Aorta (tissue), 5 donors: ENCODE measurements at places on chromosomes 6 and 20. TPM values are rescaled to one million over a fixed set of nuclear protein-coding genes. Genes with fewer than 3 reads are reported as not detected.

DNA sequence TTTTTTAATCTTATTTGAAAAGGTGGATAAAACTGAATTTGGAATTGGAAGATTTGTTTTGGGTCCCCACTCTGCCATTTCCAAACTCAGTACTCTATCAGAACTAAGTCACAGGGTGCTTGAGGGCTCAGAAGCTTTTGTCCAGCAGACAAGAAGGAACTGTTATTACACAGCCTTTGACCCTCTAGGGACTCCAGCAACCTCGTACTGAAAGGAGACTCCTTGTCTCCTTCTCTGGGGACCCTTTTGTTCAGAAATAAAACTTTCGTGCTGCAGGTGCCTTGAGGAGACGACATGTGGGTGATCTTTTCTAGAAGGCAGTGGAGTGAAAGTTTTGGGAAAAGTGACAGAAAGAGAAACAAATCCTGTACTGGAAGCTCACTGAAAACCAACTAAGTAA, 7.4 kb upstream of the POLR1H start:
- no peak for DNase-seq

DNA sequence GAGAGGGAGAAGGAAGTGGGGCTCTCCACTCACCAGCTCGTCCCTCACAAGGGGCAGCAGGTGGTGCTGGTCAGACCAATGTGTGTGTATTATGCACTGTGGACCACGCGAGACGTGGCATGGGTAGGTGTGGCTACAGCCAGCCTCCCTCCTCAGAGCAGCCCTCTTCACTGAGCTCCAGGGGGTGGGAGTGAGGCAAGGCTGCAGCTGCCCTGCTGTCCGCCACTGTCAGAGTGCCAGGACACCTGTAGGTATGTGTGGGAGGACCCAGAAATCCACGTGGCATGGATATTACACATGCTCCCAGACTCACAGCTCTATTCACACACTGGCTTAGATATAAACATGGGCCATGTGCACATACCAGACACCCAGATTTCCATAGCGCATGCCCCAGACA, 90.3 kb downstream of the VEGFA start:
- DNase-seq = no peak

- no peak for DNase-seq
Measured at GRCh38 chr6:131765081-131765803, 42.6 kb upstream of the ENPP1 start.

Gene PTK6
- 0.30 TPM for total RNA-seq

Gene CYP21A2
- 2.3 TPM for total RNA-seq

Gene FOXS1
- total RNA-seq = 20.2 TPM

- no peak for DNase-seq
Measured at GRCh38 chr6:33508935-33509926, 54.9 kb downstream of the ZBTB9 start.

DNA sequence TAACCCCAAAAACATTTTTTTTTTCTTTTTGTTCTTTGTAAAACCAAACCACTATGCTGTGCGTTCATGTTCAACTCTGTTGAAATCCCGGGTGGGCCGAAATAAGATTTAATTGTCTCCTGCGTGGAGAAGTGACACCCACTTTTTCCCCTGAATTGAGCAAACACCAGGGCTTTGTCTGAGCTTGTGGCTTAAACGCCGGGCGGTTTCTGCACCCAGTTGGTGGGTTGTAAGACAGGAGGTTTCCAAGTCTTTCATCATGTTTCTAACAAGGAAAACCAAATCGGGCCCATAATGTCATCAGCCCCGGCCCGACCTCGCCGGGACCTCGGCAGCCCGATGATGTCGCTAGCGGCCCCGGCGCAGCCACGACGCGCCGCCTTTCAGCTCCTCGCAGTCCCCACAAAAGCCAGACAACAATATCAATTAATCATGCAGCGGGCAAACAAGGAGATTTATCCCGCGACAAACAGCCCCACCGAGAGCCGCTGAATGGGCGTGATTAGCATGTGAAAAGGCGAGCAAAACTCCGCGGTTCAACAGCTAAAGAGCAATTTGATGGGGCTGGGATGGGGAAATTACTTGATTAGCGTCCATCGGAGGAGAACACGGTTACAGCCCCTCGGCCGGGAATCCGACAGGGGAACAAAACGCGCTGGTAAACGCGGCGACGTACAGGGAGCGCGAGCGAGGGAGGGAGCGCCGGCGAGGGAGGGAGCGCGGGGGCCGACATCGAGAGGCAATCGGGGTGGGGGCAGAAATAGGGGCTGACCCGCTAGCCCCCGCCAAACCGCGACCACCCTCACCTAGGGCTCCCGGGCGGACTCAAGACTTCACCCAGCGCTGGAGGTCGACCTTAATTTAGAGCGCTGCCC, 5.3 kb downstream of the LINC00237 start:
- no peak for DNase-seq

DNA sequence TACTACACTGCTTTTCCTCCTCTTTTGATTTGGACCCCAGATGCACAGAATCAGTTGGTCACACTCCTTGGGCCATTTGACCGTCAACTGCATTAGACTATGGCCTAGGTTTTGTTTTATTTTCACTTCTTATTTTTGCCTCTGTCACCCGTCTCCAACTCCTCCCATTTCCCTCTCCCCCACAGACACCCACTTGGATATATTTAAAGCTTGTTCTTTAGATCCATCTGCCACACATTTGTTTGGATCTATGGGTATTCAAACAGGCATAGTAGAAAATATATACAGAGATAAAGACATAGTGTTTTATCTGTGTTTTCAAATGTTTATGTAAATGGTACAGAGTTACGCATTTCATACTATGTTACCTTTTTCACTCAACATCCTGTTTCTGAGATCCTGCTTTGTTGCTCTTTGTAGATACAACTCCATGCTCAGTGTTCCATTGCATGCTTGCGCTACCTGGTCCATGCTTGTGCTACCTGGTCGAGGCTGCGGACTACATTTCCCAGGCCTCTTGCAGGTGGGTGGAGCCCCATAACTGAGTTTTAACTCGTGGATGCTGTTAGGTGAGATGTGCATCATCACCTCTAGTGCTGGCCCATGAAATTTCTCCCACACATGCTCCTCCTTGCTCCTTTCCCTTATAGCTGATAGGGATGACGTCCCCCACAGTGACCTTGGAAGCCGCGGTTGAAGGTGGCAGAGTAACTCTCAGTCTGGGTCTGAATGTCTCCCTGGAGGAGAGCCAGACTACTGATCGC, 11.5 kb upstream of the PREX1 start:
- no peak for DNase-seq

Gene CUL7
- total RNA-seq = 17.5 TPM

DNA sequence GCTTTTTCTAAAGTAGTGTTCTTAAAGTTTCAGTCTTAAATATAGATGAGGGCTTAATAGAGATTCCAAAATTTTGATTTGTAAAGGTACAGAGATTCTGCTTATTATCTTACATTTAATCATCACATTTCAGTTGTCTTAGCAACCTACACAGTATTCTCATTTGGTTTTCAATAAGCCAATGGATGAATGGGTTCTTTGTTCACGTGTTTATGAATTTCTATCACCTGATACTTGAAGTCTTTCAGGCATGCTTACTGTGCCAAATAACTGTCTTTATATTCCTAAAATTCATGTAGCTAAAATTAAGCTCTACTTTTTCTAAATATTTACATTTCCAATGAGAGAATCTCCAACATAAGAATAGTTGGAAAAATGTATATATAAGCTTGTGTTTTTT, 152.7 kb downstream of the EYA4 start:
- DNase-seq = no peak

Gene PLN
- 587 TPM for total RNA-seq

- DNase-seq = peak; percentile 25
Measured at GRCh38 chr20:46216770-46217464, 91.4 kb downstream of the CDH22 start.

DNA sequence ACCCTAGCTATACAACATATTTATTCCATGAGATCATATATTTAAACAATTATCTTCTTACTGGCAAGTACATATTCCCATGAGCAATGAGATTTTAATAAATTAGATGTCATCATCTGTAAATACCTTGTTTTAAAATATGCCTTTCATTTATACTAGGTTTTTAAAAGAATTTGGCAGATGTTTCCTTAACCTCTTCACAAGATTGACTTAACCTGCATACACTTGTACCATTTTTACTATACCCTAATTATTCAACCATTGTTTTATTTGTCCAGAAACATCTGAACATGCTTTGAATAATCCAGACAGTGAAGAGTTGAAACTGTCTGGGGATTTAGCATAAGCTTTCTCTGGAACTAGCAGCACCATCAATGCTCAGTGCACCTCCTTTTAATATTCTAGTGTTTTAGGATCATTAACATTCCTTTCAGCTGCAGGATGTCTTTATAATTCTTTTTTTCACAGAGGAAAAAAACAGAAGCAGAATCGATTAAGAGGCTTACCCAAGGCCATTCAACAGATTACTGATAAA, 188.0 kb upstream of the TENT5A start:
- no peak for DNase-seq

DNA sequence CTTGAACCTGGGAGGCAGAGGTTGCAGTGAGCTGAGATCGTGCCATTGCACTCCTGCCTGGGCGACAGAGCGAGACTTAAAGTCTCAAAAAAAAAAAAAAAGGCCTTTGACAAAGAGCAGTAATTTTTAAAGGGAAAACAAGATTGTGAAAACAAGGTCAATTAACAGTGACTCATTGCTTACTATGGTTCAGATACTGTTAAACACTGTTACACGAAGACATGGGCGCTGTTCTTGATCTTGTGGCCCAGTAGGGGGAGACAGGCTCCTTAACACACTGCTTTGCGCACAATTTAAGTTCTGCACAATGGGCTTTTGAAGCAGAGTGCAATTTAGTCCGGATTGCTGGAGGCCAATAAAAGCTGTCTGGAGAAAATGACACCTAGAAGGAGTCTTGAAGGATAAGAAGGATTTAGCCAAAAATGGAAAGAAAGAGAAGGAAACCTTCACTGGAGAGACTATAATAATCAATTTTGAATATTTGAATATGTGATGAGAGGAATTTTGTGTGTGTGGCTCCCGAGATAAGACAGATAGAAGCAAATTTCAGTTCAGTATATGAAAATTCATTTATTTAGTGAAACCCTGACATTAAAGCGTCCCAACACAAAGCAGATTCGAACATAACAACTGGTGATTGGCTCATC, 6.0 kb upstream of the LATS1 start:
- DNase-seq = no peak

GRCh38 chr20:8721098-8721497, 347.8 kb upstream of the PLCB4 start:
- no peak for DNase-seq

- DNase-seq = no peak
Measured at GRCh38 chr6:116106146-116106545, 5.5 kb downstream of the NT5DC1 start.

- no peak for DNase-seq
Measured at GRCh38 chr6:87825821-87826221, 123.8 kb upstream of the AKIRIN2 start.

Gene OTOR
- total RNA-seq = not detected

Gene CRISP2
- not detected for total RNA-seq

DNA sequence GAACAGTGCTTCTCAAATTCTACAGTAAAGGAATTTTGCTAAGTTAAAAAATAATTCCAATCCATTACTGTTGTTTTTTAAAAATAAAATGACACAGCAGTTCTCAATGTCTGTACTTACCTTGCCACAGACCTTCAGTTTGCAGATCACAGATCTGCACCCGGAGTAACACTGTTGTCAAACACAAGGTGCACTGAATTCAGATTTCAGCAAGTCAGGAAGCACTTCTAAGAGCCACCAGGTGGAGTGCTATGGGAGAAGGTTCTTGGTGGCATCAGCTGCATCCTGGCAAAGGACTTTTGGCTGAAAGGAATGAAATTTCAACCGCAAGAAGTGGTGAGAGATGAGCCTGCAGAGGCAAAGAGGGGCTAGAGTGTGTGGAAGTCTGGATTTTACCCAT, 17.4 kb downstream of the RSPH4A start:
- DNase-seq = no peak

- no peak for DNase-seq
Measured at GRCh38 chr6:12200761-12201160, 89.4 kb upstream of the EDN1 start.

Gene KHDRBS2
- 0.32 TPM for total RNA-seq

GRCh38 chr6:2109796-2110195, 135.6 kb downstream of the GMDS start:
- no peak for DNase-seq

- no peak for DNase-seq
Measured at GRCh38 chr20:18506744-18507143, 996 bp upstream of the SEC23B start.

DNA sequence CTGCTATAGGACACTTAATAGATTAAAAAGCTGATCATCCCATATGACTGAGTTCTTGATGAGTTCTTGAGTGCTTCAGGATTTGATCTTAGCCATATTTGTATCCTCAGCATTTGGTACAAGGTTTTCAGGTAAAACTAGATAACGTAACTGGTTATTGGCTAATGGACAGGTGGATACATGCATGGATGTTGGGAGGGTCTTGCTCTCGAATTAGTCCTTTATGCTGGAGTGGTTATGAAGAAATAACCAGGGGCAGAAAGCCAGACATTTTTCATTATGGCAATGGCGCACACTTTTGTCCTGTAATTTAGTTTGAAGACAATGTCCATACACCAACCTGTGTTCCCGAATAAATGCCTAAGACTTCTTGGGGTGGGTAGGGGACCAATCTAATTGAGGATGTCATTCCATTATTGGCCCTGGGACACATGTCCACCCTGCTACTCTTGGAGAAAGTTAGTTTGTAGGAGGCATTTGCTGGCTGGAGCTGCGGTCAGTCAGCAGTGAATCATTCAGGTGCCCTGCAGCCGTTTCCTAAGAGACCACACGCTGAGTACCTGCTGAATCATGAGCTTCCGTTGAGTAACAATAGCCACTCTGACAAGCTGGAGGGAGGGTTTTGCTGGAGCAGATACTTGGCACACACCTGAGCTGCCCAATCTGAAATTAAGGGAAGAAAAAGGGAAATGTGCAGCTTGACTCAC, 194.4 kb downstream of the FOXA2 start:
- DNase-seq = no peak

GRCh38 chr6:14174226-14174625, 56.7 kb downstream of the CD83 start:
- DNase-seq = no peak

Gene FAM209B
- total RNA-seq = not detected

DNA sequence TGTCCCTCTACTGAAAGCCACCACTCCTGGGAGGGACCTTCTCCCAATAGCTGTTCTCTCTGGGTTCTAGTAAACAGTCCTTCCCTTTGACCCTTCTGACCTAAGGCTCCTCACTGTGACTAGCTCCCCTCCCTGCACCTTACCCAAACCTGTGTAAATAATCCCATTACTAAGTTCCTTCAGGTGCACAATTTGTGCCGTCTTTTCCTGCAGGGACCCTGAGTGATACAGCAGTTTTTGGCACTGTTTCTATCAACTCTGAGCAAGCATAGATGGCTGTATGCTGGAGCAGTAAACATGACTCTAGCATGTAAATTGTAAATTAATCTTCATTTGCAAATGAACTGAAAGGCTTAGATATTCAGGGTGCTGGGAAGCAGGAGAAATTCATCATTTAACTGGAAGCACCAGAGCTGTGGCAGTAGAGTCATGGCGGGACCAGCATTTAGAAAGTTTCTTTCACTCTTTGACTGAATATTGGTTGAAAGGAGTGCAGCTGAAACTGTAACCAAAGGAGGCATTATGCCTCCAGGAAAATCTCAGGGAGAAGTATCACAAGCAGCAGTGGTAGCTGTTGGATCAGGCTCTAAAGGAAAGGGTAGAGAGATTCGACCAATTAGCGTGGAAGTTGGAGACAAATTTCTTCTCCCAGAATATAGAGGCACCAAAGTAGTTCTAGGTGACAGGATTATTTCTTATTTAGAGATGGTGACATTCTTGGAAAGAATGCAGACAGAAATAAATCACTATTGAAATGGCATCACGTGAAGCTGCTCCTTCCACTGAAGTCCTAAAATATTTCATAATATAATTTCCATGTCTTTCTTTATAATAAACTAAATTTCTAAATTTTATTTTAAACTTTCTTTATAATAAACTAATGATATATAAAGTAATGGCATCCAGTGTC, 117.8 kb downstream of the TCP11 start:
- DNase-seq = no peak
